ENCODE measurements at places on chromosomes 4 and X. TPM values are rescaled to one million over a fixed set of nuclear protein-coding genes. Genes with fewer than 3 reads are reported as not detected.

The MID1 gene
- 3.4 TPM for polyA plus RNA-seq

The HMGN5 gene
- polyA plus RNA-seq, result 27.5 TPM

The DRD5 gene
- not detected for polyA plus RNA-seq

The COL4A5 gene
- polyA plus RNA-seq, result 38.0 TPM

Measured in aorta (tissue), 5 donors.